ENCODE measurements at places on chromosomes 4 and X. TPM values are rescaled to one million over a fixed set of nuclear protein-coding genes. Genes with fewer than 3 reads are reported as not detected.

- no peaks in the 10 kb centered on the region for H3K36me3 ChIP-seq
- no peak overlapping the region for H3K4me3 ChIP-seq
- no peak overlapping the region for H3K27ac ChIP-seq
- no peaks in the 10 kb centered on the region for H3K4me1 ChIP-seq
Observed at GRCh38 chr4:103012060-103012459, 7.4 kb downstream of the SLC9B1 start.

Gene DKK2
- not detected for total RNA-seq

Gene RNF128
- total RNA-seq, result not detected

- H3K27ac ChIP-seq, result no peak overlapping the region
- no peaks in the 10 kb centered on the region for H3K27me3 ChIP-seq
- no peak overlapping the region for H3K4me3 ChIP-seq
Observed at GRCh38 chr4:137735561-137736104, 203.3 kb upstream of the PCDH18 start.

GRCh38 chr4:10730019-10730418 is 45.5 kb upstream of the CLNK start:
- DNase-seq, result peak; percentile 38
- H3K27ac ChIP-seq, result peak overlapping the region; percentile 76
- H3K27me3 ChIP-seq, result no peaks in the 10 kb centered on the region
- no peak overlapping the region for H3K4me3 ChIP-seq
- peaks cover 62% of the 10 kb centered on the region for H3K4me1 ChIP-seq

GRCh38 chr4:36652857-36653256 is 371.4 kb downstream of the DTHD1 start:
- no peak overlapping the region for H3K4me3 ChIP-seq
- H3K27ac ChIP-seq, result no peak overlapping the region

Gene IL2RG
- total RNA-seq, result 302 TPM

DNA sequence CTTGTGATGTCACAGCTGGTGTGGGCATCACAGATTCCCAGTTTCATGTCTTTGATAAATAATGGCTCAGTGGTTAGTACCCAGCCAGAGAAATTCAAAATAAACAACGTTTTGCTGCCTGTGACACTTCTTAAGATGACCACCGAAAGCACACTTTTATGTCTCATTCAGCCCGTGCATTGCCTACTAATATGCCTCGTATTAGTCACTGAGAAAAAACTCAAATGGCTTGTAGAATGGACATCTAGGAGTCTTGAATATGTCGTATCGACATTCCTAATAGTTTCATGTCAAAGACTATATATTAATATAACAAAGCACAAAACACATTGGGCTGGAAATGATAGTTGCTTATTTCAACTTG is 103.9 kb upstream of the FAT1 start:
- no peaks in the 10 kb centered on the region for H3K4me1 ChIP-seq
- H3K27me3 ChIP-seq, result no peaks in the 10 kb centered on the region
- no peak for DNase-seq

- H3K27me3 ChIP-seq, result no peaks in the 10 kb centered on the region
- DNase-seq, result no peak
- H3K4me1 ChIP-seq, result peaks cover 38% of the 10 kb centered on the region
- no peak overlapping the region for H3K27ac ChIP-seq
- no peak overlapping the region for H3K4me3 ChIP-seq
Observed at GRCh38 chr4:48356355-48356754, 15.0 kb downstream of the SLAIN2 start.

Gene GPR34
- 0.52 TPM for total RNA-seq

DNA sequence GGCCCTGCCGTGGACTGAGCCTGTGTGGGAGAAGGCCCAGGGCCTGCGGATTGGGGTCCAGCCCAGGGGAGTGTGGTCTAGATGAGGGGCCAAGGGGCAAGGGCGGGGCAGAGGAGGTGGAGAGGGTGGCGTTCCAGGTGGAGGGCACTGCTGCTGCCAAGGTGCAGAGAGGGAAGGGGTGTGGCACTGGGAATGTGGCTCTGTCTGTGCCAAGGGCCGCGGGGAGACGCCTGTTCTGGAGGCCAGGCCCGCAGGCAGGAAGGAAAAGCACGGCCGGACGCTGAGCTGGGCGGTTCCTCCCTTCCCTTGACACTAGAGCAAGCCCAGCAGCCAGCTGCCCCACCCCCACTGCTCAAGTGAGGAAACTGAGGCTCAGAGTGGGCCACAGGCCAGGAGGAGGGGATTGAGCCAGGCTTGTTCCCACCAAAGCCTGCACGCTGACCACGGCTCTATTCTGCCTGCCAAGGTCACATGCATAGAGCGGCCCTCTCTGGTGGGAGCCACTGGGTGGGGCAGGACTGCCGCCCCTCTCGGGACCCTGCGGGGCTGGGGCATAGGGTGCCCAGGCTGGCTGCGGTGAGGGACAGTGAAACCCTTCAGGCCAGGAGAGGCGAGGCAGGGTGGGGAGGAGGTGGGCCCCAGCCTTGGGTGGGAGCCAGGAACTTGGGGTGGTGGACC is 13.0 kb downstream of the SH3BP2 start:
- no peak overlapping the region for H3K27ac ChIP-seq
- no peaks in the 10 kb centered on the region for H3K27me3 ChIP-seq
- no peaks in the 10 kb centered on the region for H3K36me3 ChIP-seq
- peaks cover 10% of the 10 kb centered on the region for H3K4me1 ChIP-seq
- H3K4me3 ChIP-seq, result no peak overlapping the region

Gene MAGEB10
- not detected for total RNA-seq

DNA sequence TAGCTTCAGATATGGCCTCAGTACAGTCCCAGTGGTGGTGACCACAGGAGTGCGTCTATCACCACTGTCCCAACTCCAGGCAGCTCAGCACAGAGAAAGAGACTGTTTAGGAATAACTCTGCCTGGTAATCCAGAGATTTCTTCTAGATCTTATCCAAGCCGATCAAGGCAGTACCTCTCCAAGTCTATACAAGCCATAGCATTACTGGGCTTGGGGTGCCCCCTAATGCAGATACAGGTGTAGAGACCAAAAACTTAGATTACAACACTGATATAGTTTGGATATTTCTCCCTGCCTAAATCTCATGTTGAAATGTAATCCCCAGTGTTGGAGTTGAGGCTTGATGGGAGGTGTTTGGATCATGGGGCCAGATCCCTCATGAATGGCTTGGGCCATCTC is 100.9 kb downstream of the PTCHD1 start:
- no peaks in the 10 kb centered on the region for H3K36me3 ChIP-seq
- H3K27me3 ChIP-seq, result no peaks in the 10 kb centered on the region
- DNase-seq, result no peak

Gene PNMA3
- 1.4 TPM for total RNA-seq

DNA sequence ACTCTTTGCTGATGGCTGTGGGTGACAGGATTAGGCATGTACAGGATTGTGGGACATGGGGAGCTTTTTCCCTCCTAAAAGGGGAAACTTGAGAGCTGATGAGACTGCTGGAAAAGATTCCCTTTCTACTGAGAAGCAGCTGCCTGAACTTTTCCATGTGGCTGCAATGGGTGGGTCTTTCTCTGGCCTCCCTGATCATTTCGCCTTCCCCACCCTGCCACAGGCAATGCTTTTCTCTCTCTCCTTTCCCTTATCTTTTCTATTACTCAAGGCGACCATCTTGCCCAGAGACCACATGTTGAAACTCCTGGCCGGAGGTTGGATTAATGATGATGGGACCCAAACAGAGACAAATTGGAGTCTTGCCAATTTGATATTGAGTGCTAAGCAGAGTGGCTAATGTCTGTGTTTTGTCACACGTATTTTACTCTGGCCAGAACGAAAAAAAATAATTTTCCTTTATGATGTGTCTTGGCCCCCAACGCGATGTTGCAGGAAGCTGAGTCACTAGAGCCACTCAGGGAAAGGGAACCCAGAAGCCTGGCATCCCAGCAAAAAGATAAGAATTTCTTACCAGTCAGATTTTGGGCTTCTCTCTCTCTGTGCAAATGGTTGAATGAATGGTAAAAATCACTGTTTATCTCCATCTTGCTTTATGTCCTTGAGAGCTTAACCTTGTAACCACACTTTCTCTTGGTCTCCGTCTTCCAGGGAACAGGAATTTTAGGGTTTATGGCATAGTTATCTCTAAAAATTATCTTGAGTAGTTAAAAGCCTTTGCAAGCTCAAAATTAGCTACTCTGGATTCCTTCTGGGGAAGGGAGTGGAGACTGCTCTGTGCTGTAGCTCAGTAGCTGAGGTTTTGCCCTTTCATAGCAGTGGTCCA is 19.4 kb upstream of the ATP8A1 start:
- H3K36me3 ChIP-seq, result peaks cover 10% of the 10 kb centered on the region
- no peak for DNase-seq
- peak overlapping the region; percentile 16 for H3K27ac ChIP-seq
- no peaks in the 10 kb centered on the region for H3K27me3 ChIP-seq
- peaks cover 64% of the 10 kb centered on the region for H3K4me1 ChIP-seq

Data from activated CD8-positive, alpha-beta T cell treated with anti-CD3 and anti-CD28 coated beads for 36 hours (primary cell).